T-helper 2 cell treated with Interferon-gamma antibody and Interleukin-4, amounts not matched to agents 5 μg/mL and 100 μg/mL, for 36 hours (primary cell): ENCODE measurements at places on chromosomes 7 and 10.

DNA sequence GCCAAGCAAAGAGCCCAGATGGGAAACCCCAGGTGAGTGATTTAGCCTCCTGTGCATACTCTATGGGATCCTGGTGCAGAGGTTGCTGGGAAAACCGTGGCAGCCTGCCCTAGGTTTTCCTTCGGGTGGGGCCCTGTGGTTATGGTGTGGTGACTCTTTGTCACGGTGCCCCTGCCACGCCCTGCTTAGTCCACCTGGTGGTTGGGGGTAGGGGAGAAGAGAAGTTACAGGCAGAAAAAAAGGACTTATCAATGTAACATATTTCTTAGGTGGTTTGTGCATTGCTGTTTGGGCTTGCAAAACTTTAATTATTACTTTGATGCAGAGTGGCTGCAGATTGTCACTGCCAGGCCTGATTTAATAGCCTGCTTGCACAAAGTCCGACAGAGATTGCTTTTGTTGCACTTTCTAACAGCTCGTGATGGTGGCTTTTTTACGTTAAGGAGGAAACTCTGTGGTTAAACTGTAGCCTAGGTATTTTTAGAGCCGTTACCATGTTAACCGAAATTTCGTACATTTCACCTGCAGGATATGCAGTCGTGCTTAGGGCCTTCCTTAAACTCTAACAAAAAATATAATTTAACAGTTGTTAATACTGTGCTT, 197.4 kb downstream of the RNLS start:
- DNase-seq: peak; percentile 61

GRCh38 chr7:156378806-156379205, 261.8 kb upstream of the RNF32 start:
- DNase-seq: no peak

DNA sequence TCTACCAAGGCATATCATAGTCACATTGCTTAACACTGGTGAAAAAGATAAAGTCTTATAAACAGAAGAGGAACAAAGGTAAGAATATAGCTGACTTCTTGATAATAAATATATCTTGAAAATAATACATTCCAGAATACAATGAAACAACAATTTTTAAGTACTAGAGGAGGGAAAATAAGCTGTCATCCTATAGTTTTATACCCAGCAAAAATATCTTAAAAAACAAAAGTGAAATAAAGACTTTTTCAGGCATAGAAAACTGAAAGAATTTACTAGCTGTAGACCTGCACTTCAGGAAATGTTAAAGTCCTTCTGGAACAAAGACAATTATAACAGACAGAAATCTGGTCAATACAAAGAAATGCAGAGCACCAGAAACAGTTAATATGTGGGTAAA, 21.4 kb upstream of the MACROH2A2 start:
- no peak for DNase-seq

DNA sequence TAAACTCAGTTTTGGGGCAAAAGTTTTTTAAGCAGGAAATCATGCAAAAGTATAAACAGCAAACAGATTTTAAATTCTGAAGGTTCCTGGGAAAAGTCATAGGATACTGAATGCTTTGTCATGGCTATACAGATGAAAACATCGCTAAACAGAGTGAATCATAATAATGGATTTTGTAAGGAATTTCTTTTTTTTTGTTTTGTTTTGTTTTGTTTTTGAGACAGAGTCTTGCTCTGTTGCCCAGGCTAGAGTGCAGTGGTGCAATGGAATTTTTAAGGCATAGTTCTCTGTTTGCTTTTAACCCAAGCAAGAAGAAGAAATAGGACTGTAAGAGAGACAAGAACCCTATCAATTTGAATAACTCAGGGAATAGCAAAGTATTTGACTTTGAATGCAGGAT, 285.3 kb downstream of the NRG3 start:
- no peak for DNase-seq

DNA sequence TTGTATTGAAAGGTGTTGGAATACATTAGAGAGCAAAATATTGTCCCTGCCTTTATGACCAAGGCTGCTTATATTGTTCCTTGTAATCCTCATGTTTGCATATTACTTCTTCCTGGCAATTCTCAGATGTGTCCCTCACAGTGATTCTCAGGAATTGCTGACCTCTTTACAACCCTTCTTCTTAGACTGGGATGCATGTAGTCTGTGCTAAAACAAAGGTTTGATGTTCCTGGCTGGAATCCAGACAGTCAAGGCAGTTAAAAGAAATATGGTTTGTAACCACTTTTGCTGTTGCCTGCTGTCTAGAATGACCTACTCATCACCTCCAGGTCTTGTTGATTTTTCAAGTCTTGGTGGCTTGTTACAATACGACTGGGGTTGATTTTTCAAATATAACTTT, 367.6 kb downstream of the HGF start:
- no peak for DNase-seq

DNA sequence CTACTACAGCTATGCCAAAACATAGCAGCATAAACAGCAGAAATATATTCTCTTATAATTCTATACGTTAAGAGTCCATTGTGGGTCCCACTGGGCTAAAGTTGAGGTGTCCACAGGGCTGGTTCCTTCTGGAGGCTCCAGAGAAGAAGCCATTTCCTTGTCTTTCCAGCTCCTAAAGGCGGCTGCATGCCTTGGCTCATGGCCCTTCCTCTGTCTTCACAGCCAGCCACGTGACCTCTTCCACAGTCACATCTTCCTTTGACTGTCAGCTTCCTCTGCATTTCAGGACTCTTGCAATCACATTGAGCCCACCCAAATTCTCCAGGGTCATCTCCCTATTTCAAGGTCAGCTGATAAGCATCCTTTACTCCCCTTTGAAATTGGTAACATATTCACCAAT, 17.2 kb downstream of the NACAD start:
- no peak for DNase-seq

- DNase-seq: no peak
Observed at GRCh38 chr10:47261121-47261520, 38.9 kb upstream of the GDF10 start.

DNA sequence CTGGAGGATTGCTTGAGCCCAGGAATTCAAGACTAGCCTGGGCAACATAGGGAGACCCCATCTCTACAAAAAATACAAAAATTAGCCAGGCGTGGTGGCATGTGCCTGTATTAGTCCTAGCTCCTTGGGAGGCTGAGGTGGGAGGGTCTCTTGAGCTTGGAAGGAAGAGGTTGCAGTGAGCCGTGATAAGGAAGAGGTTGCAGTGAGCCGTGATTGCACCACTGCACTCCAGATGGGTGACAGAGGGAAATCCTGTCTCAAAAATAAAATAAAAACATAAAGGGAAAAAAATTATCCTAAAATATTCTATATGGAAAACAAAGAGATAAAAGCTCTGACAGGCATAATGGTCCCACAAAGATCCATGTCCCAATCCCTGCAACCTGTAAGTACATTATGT, 87.9 kb upstream of the KAT6B start:
- DNase-seq: no peak

DNA sequence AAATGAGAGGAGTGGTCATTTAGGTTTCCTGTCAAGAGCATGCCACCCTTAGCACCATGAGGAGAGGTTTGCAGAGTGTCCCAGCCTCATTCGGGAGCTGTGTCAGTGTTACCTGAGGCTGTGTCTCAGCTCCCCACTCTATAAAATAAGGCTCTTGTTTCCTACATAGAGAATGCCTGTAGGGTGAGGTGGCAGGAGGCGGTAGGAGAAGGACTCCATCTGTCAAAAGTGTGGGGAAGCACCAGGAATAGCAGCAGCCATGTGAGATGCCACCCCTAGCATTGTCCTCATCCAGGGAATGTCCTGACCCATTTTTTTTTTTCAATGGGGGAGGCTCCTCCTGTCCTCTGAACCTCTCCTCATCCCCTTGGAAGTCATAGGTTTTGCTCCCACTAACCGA, 451.2 kb downstream of the PLXNA4 start:
- no peak for DNase-seq
